ENCODE measurements at places on chromosomes 11 and 22. TPM values are rescaled to one million over a fixed set of nuclear protein-coding genes. Genes with fewer than 3 reads are reported as not detected.

NXPE4 gene
- total RNA-seq, result not detected

TMEM151A gene
- 0.19 TPM for total RNA-seq

C11orf52 gene
- total RNA-seq, result 3.1 TPM

COMMD9 gene
- 77.8 TPM for total RNA-seq

MUC15 gene
- not detected for total RNA-seq

Data from mesenteric fat pad (tissue), 1 donor.